Hepatocyte (in vitro differentiated cells): ENCODE measurements at places on chromosomes 6 and 20. TPM values are rescaled to one million over a fixed set of nuclear protein-coding genes. Genes with fewer than 3 reads are reported as not detected.

The NOX3 gene
- total RNA-seq: not detected in 2 replicates

- H3K27ac ChIP-seq: no peak overlapping the region
- no peak for DNase-seq
- H3K36me3 ChIP-seq: no peaks in the 10 kb centered on the region
- peaks cover 7% of the 10 kb centered on the region for H3K4me1 ChIP-seq
- no peaks in the 10 kb centered on the region for H3K27me3 ChIP-seq
- no peak overlapping the region for H3K4me3 ChIP-seq
Measured at GRCh38 chr20:16260911-16261310, 312.3 kb downstream of the KIF16B start.

The RNF217 gene
- 18.4 and 167 TPM in 2 replicates for total RNA-seq

DNA sequence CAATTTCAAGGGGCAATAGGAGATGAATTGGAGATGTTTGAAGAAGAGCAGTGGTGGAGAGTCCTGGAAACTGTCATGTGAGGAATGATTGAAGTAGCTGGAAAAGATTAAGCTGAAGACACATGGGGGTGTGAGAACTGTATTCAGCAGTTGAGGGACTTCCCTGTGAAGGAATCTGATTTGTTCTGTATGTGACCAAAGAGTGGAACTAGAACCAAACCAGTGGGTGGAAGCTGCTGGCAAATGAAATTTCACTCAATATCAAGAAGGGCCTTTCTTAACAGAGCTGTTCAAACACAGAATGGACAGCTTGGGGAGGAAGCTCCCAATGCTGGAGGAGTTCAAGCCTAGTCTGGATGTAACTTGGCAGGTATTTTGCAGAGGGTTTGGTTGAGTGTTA is 21.3 kb downstream of the SEC23B start:
- H3K36me3 ChIP-seq: peaks cover 7% of the 10 kb centered on the region
- H3K27me3 ChIP-seq: no peaks in the 10 kb centered on the region
- H3K4me1 ChIP-seq: no peaks in the 10 kb centered on the region
- no peak for DNase-seq
- H3K4me3 ChIP-seq: no peak overlapping the region
- H3K27ac ChIP-seq: no peak overlapping the region

DNA sequence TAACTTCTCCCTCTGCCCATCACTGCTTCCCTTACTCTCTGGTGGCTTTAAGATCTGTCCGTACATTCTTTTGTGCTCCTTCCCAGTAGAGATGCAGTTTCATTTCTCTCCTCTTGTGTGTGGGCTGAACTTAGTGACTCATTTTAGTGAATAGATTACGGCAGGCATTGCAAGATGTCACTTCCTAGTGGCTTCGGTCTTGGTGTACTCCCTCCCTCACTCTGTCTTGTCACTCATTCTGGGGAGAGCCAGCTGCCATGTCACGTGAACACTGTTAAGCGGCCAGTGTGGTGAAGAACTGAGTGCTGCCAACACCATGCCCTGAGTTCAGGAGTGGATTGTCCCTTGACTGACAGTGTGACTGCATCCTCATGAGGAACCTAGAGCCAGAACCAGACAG is 115.9 kb downstream of the OTOR start:
- H3K36me3 ChIP-seq: no peaks in the 10 kb centered on the region
- H3K27ac ChIP-seq: peak overlapping the region; percentile 32
- no peak overlapping the region for H3K4me3 ChIP-seq
- DNase-seq: peak; percentile 5

GRCh38 chr6:63804381-63804956 is 168.9 kb downstream of the PHF3 start:
- no peaks in the 10 kb centered on the region for H3K36me3 ChIP-seq
- no peak overlapping the region for H3K4me3 ChIP-seq
- no peak for DNase-seq

The MOG gene
- total RNA-seq: not detected in 2 replicates

The IL20RA gene
- total RNA-seq: 0.32 and 0.63 TPM in 2 replicates

The PRSS35 gene
- total RNA-seq: 36.2 and 39.3 TPM in 2 replicates

The TP53TG5 gene
- not detected in 2 replicates for total RNA-seq

GRCh38 chr6:99619409-99619762 is 12.8 kb downstream of the PRDM13 start:
- H3K27me3 ChIP-seq: peaks cover 95% of the 10 kb centered on the region
- no peak for DNase-seq
- H3K4me1 ChIP-seq: peaks cover 3% of the 10 kb centered on the region
- H3K4me3 ChIP-seq: no peak overlapping the region

The CCDC28A gene
- 11.8 and 12.0 TPM in 2 replicates for total RNA-seq

DNA sequence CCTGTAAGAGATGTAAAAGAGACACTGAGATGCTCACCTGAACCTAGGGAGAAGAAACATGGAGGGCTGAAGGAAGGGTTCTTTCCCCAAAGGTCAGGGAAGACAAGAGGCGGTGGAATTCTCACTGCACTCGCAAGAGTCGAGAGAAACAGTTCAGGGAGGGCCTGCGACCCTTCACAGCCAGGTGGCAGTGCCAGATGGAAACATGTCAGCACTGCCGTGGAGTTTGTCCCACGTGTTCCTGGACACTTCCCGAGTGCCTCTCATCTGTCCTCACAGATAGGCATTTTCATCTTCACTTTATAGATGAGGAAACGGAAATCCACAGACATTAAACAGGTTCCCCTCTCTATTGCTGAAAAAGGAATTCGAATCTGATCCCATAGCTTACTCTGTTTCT is 70.4 kb upstream of the SYNJ2 start:
- DNase-seq: no peak
- no peaks in the 10 kb centered on the region for H3K4me1 ChIP-seq
- no peaks in the 10 kb centered on the region for H3K27me3 ChIP-seq

- H3K4me3 ChIP-seq: no peak overlapping the region
- DNase-seq: no peak
- H3K36me3 ChIP-seq: no peaks in the 10 kb centered on the region
- H3K4me1 ChIP-seq: peaks cover 15% of the 10 kb centered on the region
Measured at GRCh38 chr6:156600678-156601077, 176.5 kb upstream of the ARID1B start.

GRCh38 chr6:36414481-36414880 is 27.0 kb upstream of the ETV7 start:
- H3K4me3 ChIP-seq: no peak overlapping the region
- no peaks in the 10 kb centered on the region for H3K27me3 ChIP-seq
- H3K4me1 ChIP-seq: no peaks in the 10 kb centered on the region
- H3K36me3 ChIP-seq: no peaks in the 10 kb centered on the region
- H3K27ac ChIP-seq: peak overlapping the region; percentile 14

DNA sequence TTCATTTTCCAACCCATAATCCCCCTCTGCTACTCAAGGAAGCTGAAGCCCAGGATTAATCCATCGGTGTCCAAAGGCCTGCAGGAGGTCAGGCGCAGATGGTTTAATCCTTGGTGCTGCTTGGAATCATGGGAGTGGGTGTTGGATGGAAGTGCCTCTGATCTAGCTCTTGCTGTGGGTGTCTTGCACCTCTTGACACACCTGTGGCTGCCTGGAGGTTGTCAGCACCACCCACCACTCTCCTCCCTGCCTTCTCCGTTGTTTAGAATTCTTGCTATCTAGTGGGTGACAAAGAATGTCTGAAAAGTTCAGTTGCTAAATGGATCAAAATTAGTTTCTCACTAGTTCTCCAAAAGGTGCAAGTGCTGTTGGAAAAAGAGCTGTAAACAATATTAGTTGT is 1074.4 kb upstream of the FLRT3 start:
- no peak for DNase-seq
- no peak overlapping the region for H3K27ac ChIP-seq
- no peak overlapping the region for H3K4me3 ChIP-seq
- H3K36me3 ChIP-seq: no peaks in the 10 kb centered on the region

- H3K4me3 ChIP-seq: no peak overlapping the region
- H3K36me3 ChIP-seq: no peaks in the 10 kb centered on the region
- no peaks in the 10 kb centered on the region for H3K27me3 ChIP-seq
- H3K27ac ChIP-seq: no peak overlapping the region
- DNase-seq: no peak
- peaks cover 31% of the 10 kb centered on the region for H3K4me1 ChIP-seq
Measured at GRCh38 chr6:35425284-35425683, 26.9 kb upstream of the FANCE start.

- DNase-seq: no peak
- no peak overlapping the region for H3K4me3 ChIP-seq
- H3K27me3 ChIP-seq: no peaks in the 10 kb centered on the region
Measured at GRCh38 chr6:41111017-41111416, 38.2 kb downstream of the NFYA start.

- no peaks in the 10 kb centered on the region for H3K4me1 ChIP-seq
- no peak overlapping the region for H3K27ac ChIP-seq
- H3K27me3 ChIP-seq: no peaks in the 10 kb centered on the region
- H3K4me3 ChIP-seq: no peak overlapping the region
Measured at GRCh38 chr6:82396964-82397751, 33.5 kb downstream of the TPBG start.

The CST4 gene
- total RNA-seq: 0.23 and 0.52 TPM in 2 replicates

DNA sequence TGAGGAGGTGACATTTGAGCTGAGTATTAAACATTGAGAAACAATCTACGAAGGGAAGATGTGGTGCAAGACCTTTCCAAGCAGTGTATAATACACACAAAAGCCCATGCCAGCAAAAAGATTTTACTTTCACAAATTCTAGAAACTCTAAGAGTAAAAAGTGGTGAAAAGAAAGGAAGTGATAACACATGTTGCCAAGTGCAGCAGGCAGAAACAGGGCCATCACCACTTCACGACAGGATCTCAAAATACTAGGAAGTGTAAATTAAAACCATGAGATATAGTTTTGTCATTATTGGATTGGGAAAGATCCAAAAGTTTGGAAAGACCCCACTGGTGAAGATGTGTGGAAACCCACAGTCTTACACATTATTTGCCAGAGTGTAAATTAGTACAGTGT is 1.7 kb upstream of the ENTPD6 start:
- no peaks in the 10 kb centered on the region for H3K27me3 ChIP-seq
- peaks cover 3% of the 10 kb centered on the region for H3K4me1 ChIP-seq
- no peak for DNase-seq
- H3K27ac ChIP-seq: no peak overlapping the region

- H3K27ac ChIP-seq: peak overlapping the region; percentile 43
- peak; percentile 8 for DNase-seq
- no peaks in the 10 kb centered on the region for H3K36me3 ChIP-seq
- no peaks in the 10 kb centered on the region for H3K27me3 ChIP-seq
- no peak overlapping the region for H3K4me3 ChIP-seq
Measured at GRCh38 chr6:51112731-51113130, 294.1 kb downstream of the TFAP2B start.

DNA sequence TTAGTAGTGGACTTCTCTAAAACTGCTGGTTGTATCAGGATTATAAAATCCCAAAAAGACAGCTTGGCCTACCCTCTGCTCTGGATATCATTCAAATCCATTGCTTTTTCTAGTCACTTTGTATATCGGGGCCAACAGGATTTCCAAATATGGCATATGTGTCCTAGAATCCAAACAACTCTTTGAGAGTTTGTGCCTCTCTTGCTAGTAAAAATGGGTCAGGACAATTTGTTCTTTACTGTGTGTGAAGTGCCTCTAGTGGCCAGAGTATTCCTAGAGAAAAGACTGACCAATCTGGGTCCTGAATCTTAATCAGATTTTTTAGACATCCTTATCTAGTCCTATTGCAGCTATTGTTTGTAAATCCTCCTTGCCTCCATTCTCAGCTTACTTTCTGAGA is 33.5 kb upstream of the MANEA start:
- no peak overlapping the region for H3K4me3 ChIP-seq
- DNase-seq: no peak

DNA sequence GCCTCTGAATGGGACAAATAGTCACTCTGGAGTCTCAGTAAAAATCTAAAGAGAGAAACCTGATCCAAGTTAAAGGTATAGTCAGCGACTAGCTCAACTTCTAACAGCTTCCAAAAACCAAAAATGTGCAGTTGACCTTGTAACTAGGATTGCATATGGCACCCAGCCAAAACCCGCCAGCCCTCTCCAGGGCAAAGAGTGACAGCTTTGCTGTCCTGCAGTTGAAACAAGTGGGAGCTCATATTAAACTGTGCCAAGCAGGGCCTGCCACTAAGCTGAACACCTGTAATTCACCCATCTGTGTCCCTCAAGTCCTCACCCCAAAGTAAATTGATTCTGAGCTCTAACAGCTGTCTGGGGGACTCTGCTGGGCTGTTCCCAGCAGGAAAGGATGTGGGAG is 695.3 kb downstream of the MAFB start:
- H3K27ac ChIP-seq: no peak overlapping the region
- no peak for DNase-seq
- no peak overlapping the region for H3K4me3 ChIP-seq
- H3K4me1 ChIP-seq: no peaks in the 10 kb centered on the region

DNA sequence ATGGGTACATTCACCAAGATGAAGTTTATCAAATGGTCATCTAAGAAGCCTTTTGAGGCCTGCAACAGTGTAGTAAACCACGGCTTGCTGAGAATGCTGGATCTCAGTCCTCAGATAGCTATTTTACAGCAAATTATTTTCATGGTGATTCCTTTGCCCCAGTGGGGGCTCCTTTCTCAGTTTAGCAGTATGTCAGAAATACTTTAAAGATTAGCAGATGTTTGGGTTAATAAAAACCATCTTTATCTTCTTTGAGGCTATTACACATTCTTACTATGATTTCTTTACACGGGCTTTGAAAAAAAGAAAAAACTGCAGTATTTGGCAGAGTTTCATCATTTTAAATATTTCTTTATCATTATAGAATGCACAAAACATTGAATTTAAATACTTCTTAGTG is 10.7 kb downstream of the MYLIP start:
- H3K4me1 ChIP-seq: peaks cover 53% of the 10 kb centered on the region
- H3K36me3 ChIP-seq: no peaks in the 10 kb centered on the region
- DNase-seq: no peak
- H3K27ac ChIP-seq: no peak overlapping the region
- no peaks in the 10 kb centered on the region for H3K27me3 ChIP-seq

The WFDC10B gene
- 2.6 TPM in 1 of 2 replicates, not detected in the other for total RNA-seq

The SPINT4 gene
- total RNA-seq: not detected in 2 replicates

- no peaks in the 10 kb centered on the region for H3K4me1 ChIP-seq
- H3K27ac ChIP-seq: no peak overlapping the region
- H3K4me3 ChIP-seq: no peak overlapping the region
- no peak for DNase-seq
- no peaks in the 10 kb centered on the region for H3K36me3 ChIP-seq
- H3K27me3 ChIP-seq: no peaks in the 10 kb centered on the region
Measured at GRCh38 chr6:38445336-38445735, 194.4 kb downstream of the BTBD9 start.

The CCR6 gene
- total RNA-seq: 2.0 and 2.6 TPM in 2 replicates

GRCh38 chr6:71649915-71650314 is 236.4 kb upstream of the RIMS1 start:
- H3K4me1 ChIP-seq: no peaks in the 10 kb centered on the region
- H3K27ac ChIP-seq: no peak overlapping the region
- no peak for DNase-seq
- H3K36me3 ChIP-seq: no peaks in the 10 kb centered on the region
- H3K4me3 ChIP-seq: no peak overlapping the region
- no peaks in the 10 kb centered on the region for H3K27me3 ChIP-seq

The REM1 gene
- total RNA-seq: 0.08 TPM in 1 of 2 replicates, not detected in the other

The MUC22 gene
- total RNA-seq: 0.03 TPM in 1 of 2 replicates, not detected in the other

- H3K36me3 ChIP-seq: no peaks in the 10 kb centered on the region
- no peaks in the 10 kb centered on the region for H3K4me1 ChIP-seq
- no peak overlapping the region for H3K4me3 ChIP-seq
- H3K27ac ChIP-seq: no peak overlapping the region
Measured at GRCh38 chr6:139338795-139339194, 35.7 kb downstream of the CITED2 start.
